T-helper 17 cell (primary cell): ENCODE measurements at places on chromosomes 5 and 9. TPM values are rescaled to one million over a fixed set of nuclear protein-coding genes. Genes with fewer than 3 reads are reported as not detected.

DNA sequence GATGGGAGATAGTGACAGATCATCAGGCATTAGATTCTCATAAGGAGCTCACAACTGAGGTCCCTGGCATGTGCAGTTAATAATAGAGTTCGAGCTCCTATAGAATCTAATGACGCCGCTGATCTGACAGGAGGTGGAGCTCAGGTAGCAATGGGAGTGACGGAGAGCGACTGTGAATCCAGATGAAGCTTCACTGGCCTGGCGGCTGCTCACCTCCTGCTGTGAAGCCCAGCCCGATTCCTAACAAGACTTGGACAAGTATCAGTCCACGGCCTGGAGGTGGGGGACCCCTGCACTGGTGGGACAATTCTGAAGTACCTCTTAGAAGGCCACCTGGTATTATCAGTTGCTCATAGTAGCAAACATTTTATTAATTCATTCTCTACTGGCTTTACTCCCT lies 377.9 kb upstream of the ITGA1 start:
- no peaks in the 10 kb centered on the region for H3K36me3 ChIP-seq
- no peak overlapping the region for H3K27ac ChIP-seq
- no peak overlapping the region for H3K4me3 ChIP-seq
- H3K27me3 ChIP-seq, result no peaks in the 10 kb centered on the region
- H3K4me1 ChIP-seq, result no peaks in the 10 kb centered on the region

DNA sequence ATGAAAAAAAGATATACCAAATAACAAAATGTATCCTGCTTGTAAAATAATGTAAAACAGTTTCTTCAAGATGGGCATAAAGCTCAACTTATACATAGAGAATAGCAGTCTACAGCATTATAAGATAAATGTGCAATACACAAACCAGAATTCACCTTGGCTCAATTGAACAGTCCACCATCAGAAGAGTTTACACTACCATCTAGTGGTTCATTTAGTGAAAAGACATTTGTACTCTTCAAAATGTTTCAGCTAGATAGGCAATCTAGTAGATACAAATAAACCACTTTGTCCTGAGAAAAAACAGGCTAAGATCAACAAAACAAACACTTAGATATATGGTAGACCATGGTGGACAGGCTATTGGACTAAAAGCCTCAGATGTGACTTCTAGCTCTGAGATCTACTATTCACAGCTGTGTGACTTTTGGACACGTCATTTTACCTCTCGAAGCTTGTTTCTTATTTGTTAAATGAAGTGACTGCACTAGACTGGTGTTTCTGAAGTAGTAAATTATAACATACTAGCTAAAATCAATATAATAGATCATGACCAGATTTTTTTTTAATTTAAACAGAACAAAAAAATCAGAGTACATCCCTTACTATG lies 22.1 kb upstream of the TPD52L3 start:
- H3K4me3 ChIP-seq, result no peak overlapping the region
- H3K27me3 ChIP-seq, result peaks cover 12% of the 10 kb centered on the region
- no peak for DNase-seq
- no peak overlapping the region for H3K27ac ChIP-seq
- H3K4me1 ChIP-seq, result no peaks in the 10 kb centered on the region
- H3K36me3 ChIP-seq, result no peaks in the 10 kb centered on the region

DNA sequence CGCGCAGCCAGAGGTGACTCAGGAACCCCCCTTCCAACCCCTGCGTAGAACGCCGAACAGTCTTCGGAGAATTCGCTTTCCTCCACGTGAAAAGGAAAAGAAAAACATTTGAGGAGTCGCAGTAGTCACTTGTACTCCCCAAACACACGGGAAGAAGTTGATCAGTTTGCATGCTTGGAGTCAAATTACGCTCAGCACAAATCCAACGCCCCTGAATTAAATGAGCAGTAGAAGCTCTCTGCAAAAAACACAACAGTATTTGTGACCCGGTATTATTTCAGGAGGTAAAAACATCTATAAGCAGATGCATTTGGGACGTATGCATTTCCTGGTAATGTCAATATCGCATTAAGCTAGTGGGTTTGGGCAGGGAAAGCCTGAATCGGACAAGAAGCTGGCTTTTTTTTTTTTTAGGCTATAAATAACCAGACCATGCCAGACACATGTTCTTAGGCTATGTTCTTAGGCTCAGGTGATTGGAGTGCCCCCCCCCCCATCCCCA lies 854 bp upstream of the ARL15 start:
- peak overlapping the region; percentile 96 for H3K27ac ChIP-seq
- peak overlapping the region; percentile 96 for H3K4me3 ChIP-seq
- peaks cover 16% of the 10 kb centered on the region for H3K27me3 ChIP-seq
- peaks cover 2% of the 10 kb centered on the region for H3K36me3 ChIP-seq
- peaks cover 26% of the 10 kb centered on the region for H3K4me1 ChIP-seq

GRCh38 chr5:80151890-80152289 lies 104.0 kb downstream of the SERINC5 start:
- H3K36me3 ChIP-seq, result peaks cover 13% of the 10 kb centered on the region
- no peak for DNase-seq
- no peak overlapping the region for H3K4me3 ChIP-seq
- H3K27me3 ChIP-seq, result no peaks in the 10 kb centered on the region
- peak overlapping the region; percentile 90 for H3K27ac ChIP-seq

DNA sequence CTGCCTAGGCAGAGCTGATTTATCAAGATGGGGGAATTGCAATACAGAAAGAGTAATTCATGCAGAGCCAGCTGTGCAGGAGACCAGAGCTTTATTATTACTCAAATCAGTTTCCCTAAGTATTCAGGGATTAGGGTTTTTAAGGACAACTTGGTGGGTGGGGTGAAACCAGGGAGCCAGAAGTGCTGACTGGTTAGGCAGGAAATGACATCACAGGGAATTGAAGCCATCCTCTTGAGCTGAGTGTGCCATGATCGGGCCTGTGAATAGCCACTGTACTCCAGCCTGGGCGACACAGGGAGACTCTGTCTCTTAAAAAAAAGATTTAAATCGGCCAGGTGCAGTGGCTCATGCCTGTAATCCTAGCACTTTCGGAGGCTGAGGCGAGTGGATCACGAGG lies 45.3 kb upstream of the CDK5RAP2 start:
- H3K4me3 ChIP-seq, result no peak overlapping the region
- H3K4me1 ChIP-seq, result peaks cover 6% of the 10 kb centered on the region
- no peak overlapping the region for H3K27ac ChIP-seq
- no peak for DNase-seq
- H3K27me3 ChIP-seq, result no peaks in the 10 kb centered on the region

- no peak overlapping the region for H3K4me3 ChIP-seq
- H3K4me1 ChIP-seq, result no peaks in the 10 kb centered on the region
- no peak for DNase-seq
- H3K27ac ChIP-seq, result no peak overlapping the region
- no peaks in the 10 kb centered on the region for H3K36me3 ChIP-seq
These were observed 250.8 kb downstream of the SLIT3 start for GRCh38 chr5:169050146-169050571.

PKD2L2 gene
- total RNA-seq, result not detected

ADGRV1 gene
- total RNA-seq, result 0.44 TPM

NR2F1 gene
- not detected for total RNA-seq

SYNPO gene
- total RNA-seq, result 1.5 TPM
